ENCODE measurements at places on chromosomes 6 and 20.

- DNase-seq: no peak
Measured at GRCh38 chr6:37313723-37314486, 39.9 kb upstream of the RNF8 start.

DNA sequence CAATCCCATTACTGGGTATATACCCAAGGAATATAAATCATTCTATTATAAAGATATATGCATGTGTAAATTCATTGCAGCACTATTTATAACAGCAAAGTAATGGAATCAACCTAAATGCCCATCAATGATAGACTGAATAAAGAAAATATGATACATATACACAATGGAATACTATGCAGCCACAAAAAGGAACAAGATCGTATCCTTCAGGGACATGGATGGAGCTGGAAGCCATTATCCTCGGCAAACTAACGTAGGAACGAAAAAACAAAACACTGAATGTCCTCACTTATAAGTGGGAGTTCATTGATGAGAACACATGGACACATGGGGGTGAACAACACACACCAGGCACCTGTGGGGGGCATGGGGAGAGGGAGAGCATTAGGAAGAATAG, 156.7 kb downstream of the RNGTT start:
- DNase-seq: no peak

- no peak for DNase-seq
Measured at GRCh38 chr20:9200196-9200595, 131.3 kb downstream of the PLCB4 start.

DNA sequence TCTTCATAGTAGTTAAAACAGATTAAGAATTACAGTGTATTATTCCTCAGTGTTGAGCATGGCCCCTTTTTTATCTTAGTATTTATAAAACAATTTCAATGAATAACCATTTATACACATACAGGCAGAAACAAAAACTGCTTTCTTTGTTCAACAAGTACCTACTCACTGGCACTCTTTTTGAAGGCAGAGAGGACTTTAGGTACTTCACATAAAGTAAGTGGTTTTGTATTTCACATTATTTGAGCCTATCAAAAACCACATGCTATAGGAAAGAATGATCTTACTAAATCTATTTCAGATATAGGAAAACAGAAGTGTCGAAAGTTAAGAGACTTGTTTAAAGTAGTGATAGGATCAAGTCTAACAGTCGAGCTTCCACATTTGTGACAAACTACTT, 73.8 kb downstream of the PRKN start:
- no peak for DNase-seq

GRCh38 chr6:41371992-41372831, 36.8 kb downstream of the NCR2 start:
- DNase-seq: peak; percentile 43

GRCh38 chr6:46325561-46326530, 155.1 kb upstream of the ENPP5 start:
- DNase-seq: no peak

- DNase-seq: no peak
Measured at GRCh38 chr6:156943166-156943565, 166.0 kb downstream of the ARID1B start.

GRCh38 chr20:47350181-47350550, 6.3 kb downstream of the ZMYND8 start:
- no peak for DNase-seq

DNA sequence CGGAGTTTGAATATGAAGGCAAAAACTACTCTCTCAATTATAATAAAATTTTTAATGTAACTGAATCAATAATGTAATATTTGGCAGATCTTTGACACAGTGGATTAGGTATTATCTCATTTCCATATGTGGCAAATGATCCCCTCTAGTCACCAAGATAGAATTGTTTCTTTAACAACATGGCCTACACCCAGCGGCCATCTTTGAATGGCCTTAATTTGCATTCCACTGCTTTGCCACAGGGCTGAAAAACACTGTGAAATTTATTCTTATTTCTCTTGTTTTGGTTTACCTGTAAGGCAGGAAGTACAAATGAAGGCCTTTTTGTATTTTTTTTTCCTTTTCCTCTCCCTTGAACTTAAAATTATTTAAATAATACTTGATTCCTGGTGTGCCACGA, 162.6 kb upstream of the SCGN start:
- no peak for DNase-seq

- peak; percentile 49 for DNase-seq
Measured at GRCh38 chr6:79949233-79949632, 1.9 kb upstream of the ELOVL4 start.

DNA sequence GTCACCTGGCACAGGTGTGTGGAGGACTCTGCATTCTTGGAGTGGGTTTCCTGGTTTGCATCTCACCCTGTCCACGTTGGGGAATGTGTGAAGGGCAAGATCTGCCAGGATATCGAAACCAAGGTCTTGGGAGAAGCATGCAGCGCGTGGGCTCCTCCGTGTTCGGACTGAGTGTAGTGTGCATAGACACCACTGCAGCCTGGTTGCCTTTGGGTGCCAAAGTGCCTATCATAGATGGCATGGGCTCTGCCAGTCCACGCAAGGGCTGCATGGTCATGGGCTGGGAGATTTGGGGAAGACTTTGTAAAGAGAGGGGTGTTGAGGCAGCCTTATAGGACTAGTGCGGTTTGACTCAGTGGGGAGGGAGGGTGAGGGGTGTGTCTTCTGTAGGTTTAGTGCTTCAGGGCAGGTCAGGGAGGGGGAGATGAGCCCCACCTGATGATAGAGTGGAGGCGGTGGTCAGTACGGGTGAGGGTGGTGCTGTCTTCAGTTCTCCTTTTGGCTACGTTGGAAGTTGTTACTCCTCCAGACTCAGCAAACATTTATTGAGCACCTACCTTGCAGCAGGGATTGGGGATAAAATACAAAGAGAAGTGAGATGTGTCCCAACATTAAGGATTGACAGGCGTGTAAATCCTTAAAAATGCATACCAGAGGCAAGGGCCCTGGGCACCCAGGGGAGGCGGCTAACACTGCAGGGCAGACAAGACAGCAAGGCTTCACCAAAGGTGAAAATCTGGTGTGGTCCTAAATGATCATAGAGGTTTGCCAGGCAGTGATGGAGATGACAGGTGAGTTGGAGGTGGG, 28.3 kb downstream of the DUSP22 start:
- no peak for DNase-seq

DNA sequence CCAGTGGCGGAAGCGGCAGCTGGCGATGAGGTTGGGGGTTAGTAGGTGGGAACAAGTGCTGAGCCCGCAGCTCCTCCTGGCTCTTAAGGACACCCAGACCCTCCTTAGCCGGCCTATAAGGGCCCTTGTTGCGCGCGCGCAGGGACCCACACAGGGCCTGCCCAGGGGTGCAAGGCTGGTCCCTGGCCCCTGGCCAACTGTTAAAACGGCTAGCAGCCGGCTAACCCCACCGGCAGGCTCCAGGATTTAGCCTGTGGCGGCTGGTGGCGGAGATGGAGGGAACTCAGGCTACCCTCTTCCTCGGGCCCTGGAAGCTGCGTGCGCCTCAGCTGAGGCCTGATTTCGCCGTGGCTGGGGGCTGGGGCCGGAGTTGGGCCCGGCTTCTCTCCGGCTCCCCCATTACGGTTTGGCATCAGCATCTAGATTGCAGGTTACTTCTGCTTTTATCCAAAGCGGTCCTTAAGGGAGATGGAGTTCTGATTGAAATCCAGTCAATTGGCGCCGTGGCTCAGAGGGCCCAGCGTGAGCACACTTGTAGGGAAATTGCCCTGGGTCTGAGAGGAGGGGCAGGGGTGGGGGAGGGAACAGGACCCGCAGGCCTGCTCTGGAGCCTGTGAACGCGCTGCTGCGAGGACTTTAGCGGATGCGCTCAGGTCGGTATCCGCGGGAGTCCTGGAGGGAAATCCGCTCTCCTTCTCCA, 36.9 kb upstream of the CCDC167 start:
- DNase-seq: peak; percentile 73

- no peak for DNase-seq
Measured at GRCh38 chr6:68339488-68340131, 295.5 kb upstream of the ADGRB3 start.

GRCh38 chr20:2460752-2461424, 9.7 kb downstream of the SNRPB start:
- DNase-seq: no peak

DNA sequence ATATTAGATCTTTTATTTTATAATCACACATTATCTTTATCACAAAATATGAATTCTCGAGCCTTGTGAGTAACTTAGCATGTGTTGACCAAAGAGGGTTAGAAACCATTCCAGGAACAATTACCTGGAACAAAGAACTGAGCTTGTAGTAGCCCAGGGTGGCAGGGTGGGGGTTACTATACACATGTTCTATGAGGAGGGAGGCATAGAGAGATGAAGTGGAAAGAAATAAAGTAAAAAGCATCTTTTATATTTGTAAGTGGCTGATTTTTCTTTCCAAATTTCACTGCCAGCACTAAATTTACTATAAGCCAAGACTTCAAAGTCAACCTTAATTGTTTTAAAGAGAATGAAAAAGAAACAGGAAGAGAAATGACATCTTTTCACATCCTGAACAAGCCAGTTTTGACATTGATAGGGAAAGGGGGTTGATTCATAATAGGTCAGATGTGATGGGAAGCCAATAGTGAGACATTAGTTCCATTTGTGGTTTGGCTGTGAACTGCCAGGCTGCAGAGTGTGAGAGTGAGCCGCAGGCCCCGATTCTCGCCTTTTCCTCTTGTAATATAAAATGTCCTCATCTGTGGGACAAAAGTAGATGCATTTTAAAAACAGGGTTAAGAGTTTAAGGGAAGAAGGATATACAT, 52.7 kb upstream of the MYB start:
- DNase-seq: no peak

DNA sequence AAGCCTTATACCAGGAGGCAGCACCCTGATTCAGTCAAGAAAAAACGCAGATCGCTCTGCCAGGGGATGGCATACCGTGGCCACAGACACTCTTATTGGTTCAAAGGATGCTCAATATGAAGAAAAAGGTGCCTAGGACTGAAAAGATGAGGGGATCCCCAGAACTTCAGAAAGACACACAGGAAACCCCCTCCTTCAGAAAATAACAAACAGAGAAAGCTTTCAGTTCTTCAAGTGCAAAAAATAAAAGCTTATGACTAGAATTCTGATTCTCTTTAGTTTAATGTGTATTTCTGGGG, 17.7 kb upstream of the MYB start:
- no peak for DNase-seq

DNA sequence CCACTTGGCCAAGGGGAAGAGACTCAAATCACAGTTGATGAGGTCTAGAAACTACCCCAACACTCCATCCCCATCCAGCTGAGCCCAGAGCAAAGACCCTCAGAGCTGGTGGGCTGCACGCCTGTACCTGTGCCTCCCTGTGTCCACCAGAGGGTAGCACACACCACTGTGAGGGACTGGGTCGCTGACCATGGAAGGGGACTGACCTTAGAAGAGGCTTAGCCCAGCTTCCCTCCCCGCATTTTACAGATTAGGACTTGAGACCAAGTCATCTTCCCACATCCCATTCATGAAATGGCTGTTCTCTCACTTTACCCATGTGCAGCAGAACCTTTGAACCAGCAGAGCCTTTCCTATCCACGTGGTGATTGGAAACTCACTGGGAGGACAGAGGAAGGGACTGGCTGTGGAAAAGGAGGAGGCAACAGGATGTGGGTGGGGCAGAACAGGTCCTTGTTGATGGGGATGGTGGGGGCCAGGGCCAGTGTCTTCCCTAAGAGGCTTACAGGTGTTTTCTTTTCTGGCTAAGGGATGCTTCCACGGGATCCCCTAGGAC, 44.3 kb downstream of the CPXM1 start:
- peak; percentile 85 for DNase-seq

DNA sequence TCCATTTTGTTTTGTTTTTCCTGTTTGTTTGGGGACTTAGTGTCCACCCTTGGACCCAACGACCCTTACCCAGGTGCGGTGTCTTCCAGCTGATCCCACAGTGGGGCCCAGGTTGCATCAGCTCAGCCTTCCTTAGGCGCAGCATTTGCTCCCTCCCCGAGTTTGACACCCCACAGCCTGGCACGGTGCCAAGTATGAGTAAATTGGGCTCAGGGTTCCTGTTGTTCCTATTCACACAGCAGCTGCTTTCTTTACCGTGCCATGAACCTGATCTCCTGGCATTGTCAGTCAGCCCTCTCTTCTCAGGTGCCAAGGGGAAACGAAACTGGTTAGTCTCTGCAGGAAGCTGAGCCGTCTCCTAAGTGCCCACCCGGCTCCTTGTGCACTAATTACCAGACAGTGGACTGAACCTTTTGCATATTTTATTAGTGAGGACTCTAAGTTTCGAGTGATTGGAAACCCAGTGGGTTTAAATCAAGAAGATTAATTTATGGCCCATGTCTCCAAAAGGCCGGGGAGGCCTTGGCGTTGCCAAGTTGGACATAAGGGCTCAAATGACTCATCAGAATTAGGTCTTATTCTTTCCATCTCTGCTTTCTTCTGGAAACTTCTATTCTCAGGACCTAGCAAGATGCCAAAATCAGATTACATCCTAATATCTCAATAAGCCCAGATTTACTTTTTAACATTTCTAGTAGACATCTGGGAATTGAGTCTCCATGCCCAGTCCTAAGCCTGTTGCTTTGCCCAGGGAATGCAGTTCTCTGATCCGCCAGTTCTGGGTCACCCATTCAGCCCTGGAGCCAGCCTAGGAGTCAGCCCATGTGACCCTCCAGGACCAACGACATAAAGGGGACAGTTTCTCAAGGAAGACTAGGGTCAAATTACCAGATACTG, 68.8 kb downstream of the TSHZ2 start:
- no peak for DNase-seq

DNA sequence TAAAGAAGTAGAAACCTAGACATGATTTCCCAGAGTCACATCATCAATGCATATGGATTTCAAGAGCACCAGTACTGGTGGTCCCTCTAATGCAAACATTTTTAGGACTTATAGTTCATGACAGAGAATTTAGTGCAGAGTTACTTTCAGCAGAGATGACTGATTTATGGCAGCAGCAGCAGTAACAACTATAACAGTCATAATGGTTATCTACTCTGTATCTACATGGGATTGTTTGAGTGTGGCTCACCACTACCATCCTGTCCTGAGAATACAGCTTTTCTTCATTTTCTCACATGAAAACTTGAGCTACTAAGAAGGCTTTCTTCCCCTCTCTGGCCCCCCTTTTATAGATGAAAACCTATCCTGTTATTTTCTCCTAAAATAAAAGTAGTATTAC, 128.5 kb upstream of the ENPP5 start:
- DNase-seq: no peak

DNA sequence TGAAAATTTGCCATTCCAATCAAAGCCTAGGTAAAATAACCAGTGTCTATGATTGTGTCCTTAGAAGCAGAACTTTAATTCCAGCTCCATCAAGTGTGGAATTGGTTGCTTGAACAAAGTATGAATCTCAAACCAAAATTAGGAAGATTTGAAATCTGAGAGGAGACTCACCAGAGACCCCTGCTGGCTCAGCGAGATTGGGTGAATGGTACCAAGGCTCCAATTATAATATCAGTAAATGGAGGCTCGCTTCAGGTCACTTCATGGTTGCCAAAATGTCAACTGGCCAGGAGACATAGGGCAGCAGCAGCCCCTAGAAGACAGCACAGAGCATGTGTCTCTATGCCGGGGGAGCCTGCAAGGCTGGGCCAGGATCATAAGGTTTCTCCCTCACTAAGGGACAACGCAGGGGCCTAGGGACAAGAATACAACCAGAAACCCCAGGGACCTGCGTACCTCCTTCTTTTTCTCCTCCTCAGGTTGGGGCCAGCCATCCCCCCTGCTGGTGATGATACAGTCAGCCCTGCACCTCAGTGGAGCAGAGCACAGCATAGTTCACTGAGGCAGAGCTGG, 14.0 kb downstream of the RBL1 start:
- peak; percentile 23 for DNase-seq

- no peak for DNase-seq
Measured at GRCh38 chr6:105501246-105501645, 98.4 kb upstream of the PREP start.

Measured in SK-N-SH (cell line).